Naive thymus-derived CD4-positive, alpha-beta T cell (primary cell): ENCODE measurements at places on chromosomes 6 and 20. TPM values are rescaled to one million over a fixed set of nuclear protein-coding genes. Genes with fewer than 3 reads are reported as not detected.
A peak's percentile ranks its signal among the peaks of the same experiment; 100 is the strongest.

PROKR2 gene
- total RNA-seq = not detected

- H3K36me3 ChIP-seq = no peaks in the 10 kb centered on the region
- no peak overlapping the region for H3K27ac ChIP-seq
- no peak overlapping the region for H3K4me3 ChIP-seq
Measured at GRCh38 chr6:25062070-25062811, 126.5 kb upstream of the RIPOR2 start.

DNA sequence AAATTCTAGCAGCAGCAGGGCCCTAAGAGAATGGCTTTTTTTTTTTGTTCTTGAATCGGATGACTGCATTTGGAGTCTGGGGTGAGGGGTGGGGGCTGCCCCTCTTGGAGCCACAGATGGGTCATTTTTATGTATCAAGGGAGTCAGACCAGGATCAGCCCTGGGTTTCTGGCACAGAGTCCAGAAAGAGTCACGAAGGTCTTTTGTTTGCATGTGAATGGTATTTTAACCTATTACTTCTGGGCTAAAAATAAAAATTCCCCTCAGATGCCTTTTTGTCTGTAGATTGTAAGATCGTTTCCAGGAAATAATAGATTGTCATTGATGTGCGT, 72.5 kb downstream of the PHACTR3 start:
- H3K4me3 ChIP-seq = no peak overlapping the region
- no peaks in the 10 kb centered on the region for H3K36me3 ChIP-seq
- no peak overlapping the region for H3K27ac ChIP-seq
- H3K27me3 ChIP-seq = no peaks in the 10 kb centered on the region
- DNase-seq = no peak

DNA sequence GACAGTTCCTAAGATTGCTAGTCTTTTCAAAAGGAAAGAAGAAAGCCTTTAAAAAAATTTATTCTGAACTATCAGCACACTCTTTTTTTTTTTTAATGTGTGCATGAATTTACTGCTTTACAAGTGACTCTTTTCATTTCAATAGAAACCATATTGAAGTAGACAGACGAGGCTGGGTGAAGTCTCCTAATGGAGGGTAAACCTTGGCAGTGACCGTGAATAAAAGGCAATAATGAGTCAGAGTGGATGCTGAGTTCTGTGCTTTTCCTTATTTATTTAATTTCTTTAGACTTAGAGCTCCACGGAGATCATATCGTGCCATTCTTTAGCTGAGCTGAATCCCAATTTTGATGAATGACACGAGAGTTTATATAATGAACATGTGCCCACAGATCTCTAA, 196.9 kb downstream of the PRL start:
- H3K27ac ChIP-seq = no peak overlapping the region
- DNase-seq = no peak
- H3K36me3 ChIP-seq = no peaks in the 10 kb centered on the region
- no peaks in the 10 kb centered on the region for H3K4me1 ChIP-seq
- H3K4me3 ChIP-seq = no peak overlapping the region

GRCh38 chr20:34337982-34338726, 24.9 kb upstream of the ITCH start:
- no peak overlapping the region for H3K4me3 ChIP-seq
- no peak overlapping the region for H3K27ac ChIP-seq
- no peak for DNase-seq

GRCh38 chr6:105077596-105078385, 102.0 kb downstream of the POPDC3 start:
- H3K36me3 ChIP-seq = no peaks in the 10 kb centered on the region
- no peaks in the 10 kb centered on the region for H3K4me1 ChIP-seq
- no peak overlapping the region for H3K27ac ChIP-seq
- peak; percentile 3 for DNase-seq

DNA sequence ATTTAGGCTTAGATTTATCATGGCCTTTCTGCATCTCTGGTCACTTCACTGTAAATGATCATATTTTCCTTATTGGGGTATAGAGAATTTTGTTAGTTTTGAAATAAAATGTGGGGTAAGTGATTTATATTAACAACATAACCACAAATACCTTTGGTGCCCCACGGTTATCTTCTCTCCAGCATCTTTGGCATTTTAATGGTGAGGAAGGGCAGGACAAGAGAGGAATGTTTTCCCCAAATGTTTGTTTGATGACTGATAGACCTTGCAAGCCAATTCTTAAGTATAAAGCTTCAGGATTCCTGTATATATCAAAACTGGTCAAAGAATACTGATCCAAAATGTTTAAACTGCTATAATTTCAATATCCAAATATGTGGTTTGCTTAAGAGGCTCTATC, 171.6 kb upstream of the SMLR1 start:
- no peaks in the 10 kb centered on the region for H3K27me3 ChIP-seq
- H3K36me3 ChIP-seq = no peaks in the 10 kb centered on the region
- no peak overlapping the region for H3K4me3 ChIP-seq

RPS10 gene
- total RNA-seq = 1,415 and 1,466 TPM in 2 replicates
